ENCODE measurements at places on chromosomes 1 and 21.

- no peak for DNase-seq
Observed at GRCh38 chr1:231196728-231197127, 34.9 kb downstream of the TRIM67 start.

- no peak for DNase-seq
Observed at GRCh38 chr1:229696385-229696784, 70.3 kb downstream of the URB2 start.

DNA sequence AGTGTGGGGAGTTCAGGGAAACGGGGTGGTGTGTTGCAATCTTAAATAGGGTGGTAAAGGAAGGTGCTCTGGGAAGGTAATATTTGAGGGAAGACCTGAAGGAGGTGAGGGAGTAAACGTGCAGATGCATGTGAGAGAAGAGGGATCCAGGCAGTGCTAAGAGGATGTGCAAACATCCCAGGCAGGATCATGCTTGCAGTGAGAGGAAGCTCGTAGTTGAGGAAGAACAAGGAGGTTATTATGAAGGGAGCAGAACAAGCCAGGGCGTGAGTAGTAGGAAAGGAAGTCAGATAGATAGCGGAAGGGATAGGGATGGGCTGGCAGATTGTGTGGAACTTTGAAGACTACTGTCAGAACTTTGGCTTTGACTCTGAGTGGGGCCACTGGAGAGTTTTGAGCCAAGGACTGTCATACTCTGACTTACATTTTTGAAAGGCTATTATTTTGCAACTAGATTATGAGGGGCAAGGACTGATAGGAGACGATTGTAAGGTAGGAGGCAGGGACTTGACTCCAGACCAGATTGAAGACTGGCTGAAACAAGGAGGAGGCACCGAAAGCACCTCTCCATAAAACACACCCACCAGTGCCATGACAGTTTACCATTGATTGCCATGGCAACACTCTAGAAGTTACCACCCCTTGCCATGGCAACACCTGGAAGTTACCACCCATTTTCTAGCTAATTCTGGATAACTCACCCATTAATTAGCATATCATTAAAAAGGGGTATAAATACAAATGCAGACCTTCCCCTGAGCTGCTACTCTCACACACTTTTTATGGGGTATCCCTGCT lies 67.0 kb downstream of the XCL2 start:
- DNase-seq, result no peak

DNA sequence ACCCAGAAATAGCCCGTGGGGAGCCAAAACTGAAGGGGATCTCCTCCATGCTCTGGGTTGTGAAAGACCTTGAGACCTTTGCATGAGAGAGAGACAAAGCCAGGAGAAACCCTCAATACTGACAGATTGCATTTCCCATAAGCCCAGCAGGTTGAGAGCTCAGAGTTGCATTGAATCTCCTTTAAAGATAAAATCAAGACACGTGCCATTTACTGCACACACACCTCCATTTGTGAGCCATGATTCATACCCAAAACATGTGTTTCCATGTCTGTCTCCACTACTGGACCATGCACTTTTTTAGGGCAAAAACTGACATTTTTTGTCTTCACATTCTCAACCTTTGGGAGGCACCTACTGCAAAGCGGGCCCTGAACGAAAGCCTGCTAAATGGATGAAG lies 144.0 kb upstream of the NRIP1 start:
- DNase-seq, result no peak

- DNase-seq, result no peak
Observed at GRCh38 chr1:101723415-101723814, 273.3 kb downstream of the OLFM3 start.

GRCh38 chr1:183147735-183148134 lies 38.3 kb upstream of the LAMC2 start:
- DNase-seq, result no peak

DNA sequence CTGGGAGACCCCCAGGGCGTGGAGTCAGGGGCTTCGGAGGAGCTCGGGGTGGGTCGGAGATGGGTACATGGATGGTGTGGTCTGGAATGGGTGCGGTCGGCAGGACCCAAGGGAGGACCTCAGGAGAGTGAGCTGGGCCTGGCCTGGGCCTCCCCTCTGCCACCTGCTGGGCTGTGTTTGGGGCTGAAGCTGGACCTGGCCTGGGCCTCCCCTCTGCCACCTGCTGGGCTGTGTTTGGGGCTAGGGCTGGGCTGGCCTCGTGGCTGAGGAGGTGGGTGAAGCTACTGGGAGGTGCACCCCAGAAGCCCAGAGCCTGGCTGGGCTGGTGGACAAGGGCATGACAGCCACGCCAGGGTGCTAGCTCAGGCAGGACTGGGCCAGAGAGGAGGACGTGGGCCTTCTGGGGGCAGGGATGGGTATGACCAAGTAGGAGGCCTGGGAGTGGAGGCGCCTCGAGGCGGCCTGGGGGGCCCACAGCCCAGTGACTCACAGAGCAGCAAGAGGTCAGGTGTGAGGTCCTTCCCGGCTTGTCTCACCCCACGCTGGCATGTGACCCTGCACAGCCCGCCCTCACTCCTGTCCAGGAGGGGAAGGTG lies 14.5 kb downstream of the SAMD11 start:
- no peak for DNase-seq

GRCh38 chr1:76770979-76771378 lies 96.3 kb upstream of the ST6GALNAC5 start:
- DNase-seq, result no peak

GRCh38 chr1:17674726-17675500 lies 80.2 kb upstream of the ACTL8 start:
- DNase-seq, result no peak

- DNase-seq, result no peak
Observed at GRCh38 chr1:112399456-112399855, 3.4 kb downstream of the CTTNBP2NL start.

- DNase-seq, result no peak
Observed at GRCh38 chr21:33080776-33081175, 10.8 kb downstream of the OLIG1 start.

DNA sequence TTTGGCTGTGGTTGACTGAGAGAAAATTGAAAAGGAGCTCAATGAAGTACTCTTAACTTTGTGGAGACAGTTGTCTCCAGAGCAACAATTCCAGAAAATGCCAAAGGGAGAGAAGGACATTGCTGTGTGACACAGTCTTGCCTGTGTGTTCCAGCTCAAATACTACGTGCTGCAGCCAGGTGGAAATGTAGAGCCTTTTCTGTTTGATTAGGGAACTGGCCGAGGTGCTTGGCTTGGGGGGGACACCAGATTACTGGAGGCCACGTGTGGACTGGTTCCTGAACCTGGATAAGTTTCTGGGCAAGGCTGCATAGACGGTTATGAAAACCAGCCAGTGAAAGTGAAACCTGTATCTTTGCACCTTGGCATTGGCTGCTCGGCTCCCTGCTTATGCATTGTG lies 217.9 kb downstream of the CTH start:
- no peak for DNase-seq

DNA sequence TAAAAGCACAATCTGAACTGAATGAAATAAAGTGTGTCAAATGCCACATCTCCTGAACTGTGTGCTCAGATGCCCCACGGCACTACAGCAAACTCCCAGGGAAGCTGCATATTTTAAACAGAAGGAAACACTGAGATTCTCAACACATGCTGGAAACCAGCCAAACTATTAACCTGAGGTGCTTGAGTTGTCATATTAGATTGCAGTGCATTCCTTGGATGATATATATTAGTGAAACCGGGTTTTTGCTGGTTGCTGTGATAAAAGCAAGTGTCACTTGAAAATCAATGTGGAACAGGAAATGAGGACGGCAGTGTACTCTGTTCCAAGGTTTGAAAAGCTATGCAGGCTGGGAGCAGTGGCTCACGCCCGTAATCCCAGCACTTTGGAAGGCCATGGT lies 8.7 kb downstream of the SYNJ1 start:
- no peak for DNase-seq

GRCh38 chr21:43658769-43659135 lies 536 bp downstream of the HSF2BP start:
- no peak for DNase-seq

DNA sequence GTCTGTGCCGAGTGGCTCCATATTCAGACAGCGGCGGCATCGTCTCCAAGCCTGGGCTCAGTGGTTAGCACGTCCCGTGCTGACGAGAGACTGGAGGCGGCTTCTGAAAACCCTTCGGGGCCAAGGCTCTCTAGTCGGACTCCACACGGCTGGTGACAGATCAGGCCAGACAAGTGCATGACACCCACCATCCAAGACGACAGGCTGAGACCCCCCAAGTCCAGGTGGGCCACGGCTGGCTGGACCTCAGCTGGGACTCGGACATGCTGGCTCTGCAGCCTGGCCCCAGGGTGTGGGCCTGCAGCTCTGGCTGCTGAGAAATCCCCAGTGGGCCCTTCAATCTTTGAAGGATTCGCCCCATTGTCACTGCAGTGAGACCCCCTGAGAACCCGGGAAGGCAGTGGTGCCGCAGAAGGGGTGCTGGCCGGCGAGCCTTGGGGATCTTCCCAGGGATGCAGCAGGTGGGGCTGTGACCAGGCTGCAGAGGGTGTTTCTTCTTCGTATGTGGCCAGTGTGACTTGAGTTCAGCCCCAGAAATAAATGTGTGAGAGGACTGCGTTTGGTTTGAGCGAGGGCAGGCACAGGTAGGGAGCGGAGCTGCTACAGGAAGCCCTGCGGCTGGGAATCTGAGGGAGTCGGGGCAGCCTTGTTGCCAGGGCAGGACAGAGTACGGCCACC lies 15.9 kb upstream of the SLC19A1 start:
- DNase-seq, result no peak

DNA sequence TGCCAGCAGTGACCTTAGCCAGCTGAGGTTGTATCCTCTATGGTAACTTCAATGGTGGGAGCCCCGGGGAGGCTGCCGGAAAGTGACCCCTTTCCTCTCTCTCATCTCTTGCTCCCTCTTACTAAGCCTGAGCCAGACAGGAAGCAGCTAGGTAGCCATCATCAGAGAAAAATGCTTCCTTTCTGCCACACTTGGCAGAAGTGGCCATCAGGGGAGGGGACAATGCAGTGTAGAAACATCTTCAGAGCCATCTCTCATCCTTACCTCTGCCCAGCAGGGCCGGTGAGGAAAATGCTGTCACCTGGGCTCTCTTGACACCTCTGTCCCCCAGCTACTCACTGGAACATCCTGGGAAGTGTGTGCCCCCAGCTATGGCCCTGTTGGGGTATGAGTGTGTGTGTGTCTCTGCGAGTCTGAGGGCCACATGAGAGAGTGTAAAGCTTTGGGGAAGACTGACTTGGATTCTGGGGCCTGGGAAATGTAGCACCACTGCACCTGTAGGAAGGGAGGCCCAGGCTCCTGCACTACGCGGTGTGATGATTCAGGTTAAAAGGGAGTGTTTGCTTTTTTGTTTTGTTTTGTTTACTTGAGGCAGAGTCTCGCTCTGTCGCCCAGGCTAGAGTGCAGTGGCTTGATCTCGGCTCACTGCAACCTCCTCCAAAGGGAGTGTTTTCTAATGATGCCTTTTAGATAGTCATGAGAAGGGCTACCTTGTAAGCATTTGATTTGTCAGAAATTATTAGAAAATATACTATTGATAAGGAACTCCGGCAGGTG lies 48.7 kb upstream of the CNTN2 start:
- DNase-seq, result no peak

DNA sequence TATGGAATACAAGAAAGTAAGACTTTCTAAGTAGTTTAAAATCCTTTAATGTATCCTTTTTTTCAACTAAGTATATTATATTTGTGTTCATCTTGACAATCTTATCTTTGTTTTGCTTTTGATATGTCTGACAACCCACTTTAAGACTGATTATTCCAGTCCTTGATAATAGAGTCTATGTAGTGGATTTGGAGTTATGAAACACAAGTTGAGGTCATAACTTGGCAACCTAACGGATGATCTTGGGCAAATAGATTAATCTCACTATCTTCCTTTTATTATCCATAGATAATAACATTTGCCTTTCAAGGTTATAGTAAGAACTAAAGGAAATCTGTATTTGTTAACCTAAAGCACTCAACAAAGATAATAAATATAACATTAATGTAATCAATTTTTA lies 4.8 kb upstream of the GBP2 start:
- DNase-seq, result no peak

- DNase-seq, result no peak
Observed at GRCh38 chr1:91402023-91402422, 2.6 kb downstream of the HFM1 start.

GRCh38 chr21:28754862-28755261 lies 237.8 kb downstream of the LTN1 start:
- no peak for DNase-seq

GRCh38 chr1:87556326-87556725 lies 227.6 kb downstream of the LMO4 start:
- no peak for DNase-seq

GRCh38 chr1:217188280-217189237 lies 442.3 kb downstream of the GPATCH2 start:
- no peak for DNase-seq

DNA sequence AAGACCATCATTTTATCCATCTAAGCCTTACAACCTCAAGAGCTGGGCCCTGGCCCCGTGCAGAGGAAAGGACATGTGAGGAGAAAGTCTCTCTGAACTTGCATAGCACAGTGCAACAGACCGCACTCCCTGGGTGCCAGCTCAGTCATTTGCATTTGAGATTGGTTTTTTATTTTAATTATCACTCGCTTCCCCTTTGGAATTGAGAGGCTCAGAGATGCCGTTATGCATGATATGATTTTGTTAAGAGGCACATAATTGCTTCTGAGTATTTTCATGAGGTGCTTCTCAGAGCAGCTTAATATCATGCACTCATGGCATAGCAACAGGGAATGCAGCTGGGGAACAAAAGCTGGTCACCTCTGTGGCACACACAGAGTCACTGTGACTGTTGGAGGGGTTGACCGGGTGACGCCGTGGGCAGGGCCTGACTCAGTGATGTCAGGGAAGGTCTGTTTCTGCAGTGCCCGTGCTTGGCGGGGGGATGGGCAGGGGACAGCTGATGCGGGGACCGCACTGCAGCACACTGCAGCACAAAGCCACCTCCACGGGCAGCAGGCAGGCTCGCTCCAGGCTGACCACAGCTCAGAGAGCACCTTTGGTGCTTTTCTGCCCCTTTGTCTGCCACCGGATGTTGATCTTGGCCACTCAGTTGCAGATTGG lies 43.2 kb upstream of the VAMP3 start:
- DNase-seq, result no peak

DNA sequence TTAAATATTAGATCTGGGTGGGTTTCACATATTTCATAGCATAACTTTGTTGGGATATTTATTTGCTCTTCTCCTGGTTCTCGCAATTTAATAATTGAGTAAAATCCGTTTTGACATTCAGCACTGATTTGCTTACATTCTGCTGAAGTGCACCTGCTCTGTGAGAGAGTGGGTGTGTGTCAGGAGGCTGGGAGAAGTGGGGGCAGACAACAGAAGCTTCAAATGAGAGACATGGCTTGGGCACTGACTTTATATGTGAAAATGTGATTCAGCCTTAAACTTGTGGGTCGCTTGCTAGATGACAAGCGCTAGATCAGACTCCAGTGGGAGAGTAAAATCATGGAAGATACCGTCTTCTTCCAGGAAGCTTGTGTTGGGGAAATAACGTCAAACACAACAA lies 32.4 kb upstream of the KCNA2 start:
- DNase-seq, result no peak

Measured in NCI-H2081 treated with DMSO at 0.1 percent for 48 hours (cell line).